ENCODE measurements at places on chromosomes 6 and 20.

GRCh38 chr20:34377072-34377847 lies 14.2 kb downstream of the ITCH start:
- DNase-seq = no peak

- DNase-seq = no peak
These were observed 32.7 kb downstream of the PTPRK start for GRCh38 chr6:128487746-128488145.

- DNase-seq = no peak
These were observed 641.6 kb downstream of the HACE1 start for GRCh38 chr6:104218116-104218515.

- no peak for DNase-seq
These were observed 250.6 kb downstream of the FARS2 start for GRCh38 chr6:5511954-5512353.

- no peak for DNase-seq
These were observed 931.5 kb upstream of the EPHA7 start for GRCh38 chr6:94350833-94351232.

DNA sequence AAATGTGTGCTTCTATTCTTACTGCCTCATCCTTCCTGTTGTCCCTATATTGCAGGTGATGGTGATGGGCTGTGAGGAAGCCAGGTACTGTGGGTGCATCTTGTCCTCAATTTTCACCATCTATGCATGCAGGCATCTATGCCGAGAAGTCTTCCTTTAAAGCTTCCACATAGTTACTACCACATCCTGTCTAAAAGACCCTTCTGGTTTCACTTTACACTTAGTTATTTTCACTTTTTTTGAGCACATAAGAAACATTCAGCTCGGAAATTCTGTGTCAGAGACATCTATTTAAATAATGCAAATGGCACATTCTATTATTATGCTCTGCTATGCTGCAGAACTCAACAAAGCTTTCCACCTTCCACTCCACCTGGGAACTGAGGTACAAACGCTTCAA lies 28.2 kb upstream of the FABP7 start:
- no peak for DNase-seq

GRCh38 chr6:82906951-82907350 lies 158.7 kb downstream of the UBE3D start:
- DNase-seq = no peak

DNA sequence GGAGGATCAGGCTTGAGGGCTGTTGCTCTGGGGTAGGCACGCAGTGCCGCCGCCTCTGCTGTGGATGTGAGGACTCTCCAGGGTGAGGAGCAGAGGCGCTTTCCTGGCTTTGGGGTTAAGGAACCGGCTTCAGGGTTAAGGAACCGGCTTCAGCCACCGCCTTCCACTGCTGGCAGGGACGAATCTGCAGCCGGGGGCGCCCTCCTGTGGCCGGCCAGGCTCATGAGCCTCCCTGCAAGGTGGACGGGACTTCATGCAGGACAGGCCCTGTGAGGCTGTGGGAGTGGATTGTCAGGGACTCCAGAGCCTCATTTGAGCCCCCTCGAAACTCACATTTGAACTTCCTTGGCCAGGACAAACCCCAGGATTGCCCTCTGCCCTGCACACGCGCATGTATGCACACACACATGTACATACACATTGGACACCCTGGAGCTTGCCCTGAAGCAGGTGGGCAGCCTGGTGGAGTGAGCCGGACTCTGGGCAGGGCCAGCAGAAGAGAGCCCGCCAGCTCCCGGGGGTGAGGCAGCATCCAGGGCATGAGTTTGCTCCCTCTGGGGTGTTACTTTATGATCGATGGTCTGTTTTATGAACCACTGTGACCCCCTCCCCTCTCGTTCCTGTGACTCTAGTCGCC lies 146.9 kb downstream of the PHACTR3 start:
- DNase-seq = peak; percentile 46

- DNase-seq = peak; percentile 94
These were observed at the start of gene PIGU for GRCh38 chr20:34676642-34677373. PIGU (minus strand) TSS chr20:34677092; CDS start chr20:34677085, 7 bp downstream.

DNA sequence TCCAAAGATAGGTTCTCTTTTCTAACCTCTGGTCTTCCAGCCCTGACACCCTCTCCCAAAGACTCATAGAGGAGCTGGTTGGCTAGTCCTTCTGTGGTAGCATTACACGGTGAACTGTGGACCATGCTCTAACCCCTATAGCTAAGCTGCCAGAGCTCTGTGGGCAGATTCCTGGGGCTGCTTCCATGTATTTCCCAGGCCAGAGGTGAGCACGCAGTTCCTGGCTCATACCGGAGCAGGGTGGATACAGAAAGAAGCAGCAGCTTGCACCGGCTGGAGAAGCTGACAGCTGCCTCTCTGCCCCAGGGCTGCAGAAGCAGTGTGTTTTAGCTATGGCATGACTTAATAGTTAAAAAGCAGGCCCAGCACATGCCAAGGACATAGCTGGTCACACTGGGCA lies 84.1 kb upstream of the FOXP4 start:
- no peak for DNase-seq
